ENCODE measurements at places on chromosomes 6 and 20. TPM values are rescaled to one million over a fixed set of nuclear protein-coding genes. Genes with fewer than 3 reads are reported as not detected.

Gene ZFP57
- 0.26 TPM for polyA plus RNA-seq

Gene ATP6V1G2
- polyA plus RNA-seq = 4.8 TPM

Gene C20orf141
- not detected for polyA plus RNA-seq

Gene SPTLC3
- polyA plus RNA-seq = 24.7 TPM

Gene SYCP2
- polyA plus RNA-seq = 8.7 TPM

Gene SLC17A9
- polyA plus RNA-seq = 1.3 TPM

Gene RNF39
- 1.5 TPM for polyA plus RNA-seq

Gene TGM3
- 0.39 TPM for polyA plus RNA-seq

Gene ATP9A
- 36.7 TPM for polyA plus RNA-seq

Gene ROS1
- polyA plus RNA-seq = 0.23 TPM

Gene TNFAIP3
- polyA plus RNA-seq = 9.4 TPM

Gene TP53TG5
- polyA plus RNA-seq = 0.69 TPM

Gene E2F1
- polyA plus RNA-seq = 12.3 TPM

Measured in left renal pelvis (tissue), 4 donors.